Fibroblast of skin of right biceps (primary cell): ENCODE measurements at places on chromosomes 1 and 21.

GRCh38 chr1:3680488-3681230 lies 28.3 kb downstream of the TP73 start:
- DNase-seq, result no peak

DNA sequence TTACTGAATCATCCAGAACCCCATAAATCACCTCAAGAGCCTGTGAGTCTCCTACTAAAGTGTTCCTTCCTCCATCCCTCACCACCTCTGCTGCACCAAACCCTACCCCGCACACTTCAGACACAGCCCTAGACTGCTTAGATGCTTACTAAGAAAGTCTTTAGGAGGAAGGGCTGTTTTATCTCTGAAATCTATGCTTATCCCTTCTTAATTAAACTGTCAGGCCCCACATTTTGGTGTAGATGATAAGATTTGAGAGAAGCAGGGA lies 216.8 kb upstream of the SGIP1 start:
- no peak for DNase-seq

GRCh38 chr1:40451238-40451585 lies 936 bp downstream of the ZFP69B start:
- no peak for DNase-seq

GRCh38 chr1:33043267-33044092 lies 6.8 kb upstream of the AK2 start:
- no peak for DNase-seq

- DNase-seq, result no peak
Measured at GRCh38 chr1:111756124-111756513, 418 bp downstream of the DDX20 start.

- peak; percentile 55 for DNase-seq
Measured at GRCh38 chr1:62682531-62682930, 5.7 kb downstream of the DOCK7 start.

- no peak for DNase-seq
Measured at GRCh38 chr21:27787046-27787445, 820.2 kb upstream of the ADAMTS5 start.

- DNase-seq, result peak; percentile 25
Measured at GRCh38 chr1:1827089-1827848, 49.0 kb upstream of the NADK start.

- DNase-seq, result no peak
Measured at GRCh38 chr1:201332021-201332420, 45.5 kb downstream of the TNNT2 start.

GRCh38 chr1:17837233-17838030 lies 82.3 kb downstream of the ACTL8 start:
- no peak for DNase-seq

GRCh38 chr1:1899266-1899966 lies 8.5 kb upstream of the GNB1 start:
- DNase-seq, result no peak

DNA sequence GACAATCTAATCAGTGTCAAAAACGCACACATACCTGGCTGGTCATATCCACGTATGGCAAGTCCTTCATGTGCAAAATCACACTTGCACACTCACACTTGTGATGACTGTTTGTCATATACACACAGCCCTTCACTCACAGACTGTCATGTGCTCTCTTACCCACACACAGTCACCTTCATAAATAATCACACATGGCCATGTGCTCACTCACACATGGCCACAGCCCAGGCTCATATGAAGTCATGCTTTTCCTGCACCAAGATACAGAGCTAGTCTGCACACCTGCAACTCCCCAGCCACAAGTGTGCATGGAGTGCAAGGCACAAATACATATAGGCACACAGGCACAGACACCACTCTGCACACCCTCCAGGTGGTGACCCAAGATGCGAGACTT lies 45.4 kb upstream of the FOXO6 start:
- no peak for DNase-seq

- DNase-seq, result peak; percentile 88
Measured at GRCh38 chr21:36203603-36203889, 46.9 kb downstream of the DOP1B start.

DNA sequence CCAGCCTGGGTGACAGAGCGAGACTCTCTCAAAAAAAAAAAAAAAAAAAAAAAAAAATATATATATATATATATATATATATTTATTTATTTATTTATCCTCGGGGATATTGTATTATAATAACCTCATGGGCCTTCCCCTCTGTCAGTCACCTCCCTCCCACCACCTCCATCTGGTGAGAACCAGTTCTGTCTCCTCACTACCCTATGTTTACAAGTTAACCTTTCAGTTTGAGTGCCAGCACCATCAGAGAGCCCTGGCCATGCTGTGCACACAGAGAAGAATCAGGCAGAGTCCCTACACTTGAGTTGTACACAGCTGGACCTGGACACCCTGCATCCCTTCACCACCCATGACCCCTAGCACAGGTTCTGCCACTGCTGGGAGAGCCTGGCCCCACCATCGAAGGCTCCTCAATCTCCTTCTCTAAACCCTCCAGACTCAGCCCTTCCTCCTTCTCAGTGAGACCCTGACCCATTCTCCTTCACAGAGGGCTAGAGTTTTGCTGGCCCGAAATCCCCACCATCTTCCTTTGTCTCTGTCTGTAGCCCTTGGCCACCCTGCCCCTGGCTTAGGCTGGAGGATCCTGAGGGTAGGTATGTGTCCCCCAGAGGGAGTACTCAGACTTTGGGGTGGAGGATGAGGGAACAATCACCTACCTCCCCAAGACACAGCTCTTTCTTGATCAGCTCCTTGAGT lies 1.2 kb downstream of the S100A5 start:
- no peak for DNase-seq

DNA sequence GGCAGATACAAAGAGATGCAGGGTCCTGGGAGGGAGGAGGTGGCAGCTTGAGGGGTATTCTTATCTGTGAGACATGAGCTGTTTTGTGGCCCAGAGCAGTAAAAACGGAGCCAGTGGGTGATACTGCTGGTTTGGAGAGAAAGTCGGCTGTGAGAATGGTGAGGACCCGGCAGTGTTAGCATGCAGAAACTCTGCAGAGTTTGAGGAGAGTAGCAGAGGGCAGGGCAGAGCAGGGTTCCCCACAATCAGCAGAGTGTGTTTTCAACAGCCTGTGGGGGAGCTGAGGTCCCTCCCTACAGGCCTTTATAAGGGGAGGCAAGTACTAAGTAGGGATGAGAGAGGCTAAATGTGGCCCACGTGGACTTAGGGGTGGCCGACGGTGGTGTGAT lies 423 bp downstream of the SLAMF8 start:
- DNase-seq, result no peak

DNA sequence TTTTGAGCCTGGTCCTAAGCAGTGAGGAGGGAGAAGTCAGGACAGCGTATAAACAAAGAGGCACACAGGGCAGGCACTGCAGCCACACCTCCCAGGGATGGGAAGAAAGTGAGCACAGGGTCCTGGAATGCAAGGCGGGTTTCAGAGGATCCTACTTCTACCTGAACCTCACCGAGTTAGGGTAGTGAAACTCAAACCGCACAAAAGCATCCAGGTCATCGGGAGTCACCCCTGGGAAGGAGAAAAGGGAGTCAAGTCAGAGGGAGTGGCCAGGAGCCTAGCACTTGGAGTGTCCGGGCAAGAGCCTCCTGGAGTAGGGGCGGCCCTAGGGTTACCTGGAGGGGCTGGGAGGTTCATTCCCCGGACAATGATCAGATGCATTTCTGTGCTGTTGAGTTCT lies 10.6 kb downstream of the CC2D1B start:
- DNase-seq, result no peak

GRCh38 chr1:54397090-54397591 lies 9.1 kb downstream of the SSBP3 start:
- DNase-seq, result no peak

DNA sequence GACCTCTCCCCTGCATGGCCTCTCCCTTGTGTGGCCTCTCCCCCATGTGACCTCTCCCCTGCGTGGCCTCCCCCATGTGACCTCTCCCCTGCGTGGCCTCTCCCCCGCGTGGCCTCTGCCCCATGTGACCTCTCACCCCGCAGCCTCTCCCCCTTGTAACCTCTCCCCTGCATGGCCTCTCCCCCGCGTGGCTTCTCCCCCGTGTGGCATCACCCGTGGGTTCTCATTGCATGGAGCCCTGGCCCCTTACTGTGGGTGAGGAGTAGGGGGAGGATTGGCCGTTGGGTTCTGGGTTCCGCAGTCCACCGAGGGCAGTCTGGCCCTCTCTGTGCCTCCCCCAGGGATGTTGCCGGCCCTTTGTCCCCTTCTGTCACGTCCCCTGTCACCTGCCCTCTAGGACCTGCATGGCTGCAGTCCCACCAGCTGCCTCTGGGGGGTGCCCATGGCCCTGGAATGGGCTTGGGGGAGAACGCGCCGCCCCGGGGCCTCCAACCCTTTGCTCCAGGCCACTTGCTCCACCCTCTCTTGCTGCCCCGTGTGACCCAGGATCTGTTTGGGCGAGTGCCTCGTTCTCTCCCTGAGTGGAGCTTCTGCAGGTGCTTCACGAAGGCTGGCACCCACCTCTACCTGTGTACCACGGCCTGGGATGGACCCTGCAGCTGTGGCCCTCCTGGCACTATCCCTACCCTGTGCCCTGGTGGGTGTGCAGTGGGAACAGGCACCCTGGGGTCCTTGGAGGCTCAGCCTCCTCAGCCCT lies 21.3 kb downstream of the RRP1 start:
- peak; percentile 57 for DNase-seq

- DNase-seq, result peak; percentile 100
Measured at GRCh38 chr1:55428944-55429931, 214.1 kb upstream of the USP24 start.

DNA sequence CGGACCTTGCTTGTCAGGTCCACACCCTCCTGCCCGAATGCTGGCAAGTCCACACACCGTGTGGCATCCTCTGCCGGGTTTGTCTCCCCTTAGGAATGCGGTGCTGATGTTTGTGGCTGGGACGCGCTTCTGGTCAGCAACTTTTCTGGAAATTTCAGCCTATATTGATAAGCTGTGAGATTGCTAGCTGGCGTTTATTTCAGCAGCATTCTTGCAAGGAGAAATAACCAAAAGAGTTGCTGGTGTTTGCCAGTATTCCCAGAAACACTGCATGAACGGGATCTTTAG lies 601 bp downstream of the CEPT1 start:
- DNase-seq, result peak; percentile 50

DNA sequence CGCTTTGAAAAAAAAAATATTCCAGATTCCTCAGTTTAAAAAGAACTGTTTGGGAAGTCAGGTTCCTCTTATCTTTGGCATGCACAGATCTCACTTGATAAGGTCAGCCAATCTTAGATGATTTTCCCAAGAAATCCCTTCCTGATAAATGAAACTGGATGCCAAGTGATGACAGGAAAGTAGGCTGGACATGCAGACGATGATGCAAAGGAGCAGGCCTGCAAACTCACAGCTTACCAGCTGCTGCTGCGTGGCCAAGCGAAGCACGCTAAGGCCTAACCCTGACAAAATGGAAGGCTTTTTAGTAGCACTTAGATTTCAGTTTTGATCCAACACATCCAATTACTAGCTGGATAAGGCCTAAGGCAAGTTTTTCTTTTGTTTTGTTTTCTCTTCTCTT lies 10.1 kb downstream of the TADA1 start:
- peak; percentile 17 for DNase-seq

GRCh38 chr1:27430903-27431600 lies 38.6 kb downstream of the GPR3 start:
- DNase-seq, result peak; percentile 11

- DNase-seq, result peak; percentile 62
Measured at GRCh38 chr1:183077097-183077496, 53.9 kb downstream of the LAMC1 start.

- DNase-seq, result no peak
Measured at GRCh38 chr1:52080014-52080415, 23.9 kb downstream of the BTF3L4 start.

GRCh38 chr21:37072274-37072987 lies 440 bp downstream of the PIGP start:
- no peak for DNase-seq

DNA sequence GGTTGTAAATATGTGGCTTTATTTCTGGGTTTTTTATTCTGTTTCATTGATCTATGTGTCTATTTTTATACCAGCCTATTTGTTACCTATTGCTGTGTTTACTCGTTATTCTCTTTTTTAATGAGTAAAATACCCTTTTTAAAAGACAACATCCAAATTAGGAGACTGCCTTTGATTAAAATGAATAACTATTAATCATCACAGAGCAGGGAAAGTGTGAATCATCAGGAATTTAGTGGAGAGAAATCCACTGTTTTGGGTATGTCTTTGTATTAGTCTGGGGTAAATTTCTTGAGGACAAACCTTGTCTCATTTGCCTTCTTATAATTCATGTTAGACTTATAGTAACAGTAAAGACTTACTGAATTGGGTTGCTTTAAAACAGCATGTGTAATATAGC lies 12.1 kb downstream of the DISC1 start:
- DNase-seq, result peak; percentile 18

- DNase-seq, result no peak
Measured at GRCh38 chr1:17671314-17671705, 83.8 kb upstream of the ACTL8 start.

GRCh38 chr21:26171258-26172100 lies 909 bp upstream of the APP start:
- DNase-seq, result no peak

GRCh38 chr21:46553993-46554392 lies 50.9 kb downstream of the S100B start:
- no peak for DNase-seq

GRCh38 chr1:52604063-52604770 lies 2.0 kb downstream of the GPX7 start:
- DNase-seq, result peak; percentile 17

- DNase-seq, result no peak
Measured at GRCh38 chr1:26277719-26278118, 2.2 kb upstream of the SH3BGRL3 start.

DNA sequence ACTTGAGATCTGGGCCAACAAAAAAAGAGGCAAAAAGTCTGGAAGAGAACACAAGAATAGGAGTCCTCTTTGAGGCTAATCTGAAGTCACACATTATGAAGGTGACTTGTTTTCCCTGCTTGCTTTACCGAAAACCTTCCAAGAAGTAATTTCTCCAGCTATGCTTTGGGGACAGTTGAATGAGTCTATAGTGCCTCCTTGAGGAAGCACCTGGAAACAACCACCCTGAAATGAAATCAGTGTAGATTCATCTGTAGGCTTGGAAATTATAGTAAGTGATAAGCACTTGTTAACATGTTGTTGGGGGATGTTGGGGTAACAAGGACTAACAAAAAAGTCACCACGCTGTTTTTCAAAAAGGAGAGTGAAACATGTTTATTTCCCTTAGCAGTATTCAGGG lies 23.4 kb upstream of the RPTN start:
- no peak for DNase-seq

DNA sequence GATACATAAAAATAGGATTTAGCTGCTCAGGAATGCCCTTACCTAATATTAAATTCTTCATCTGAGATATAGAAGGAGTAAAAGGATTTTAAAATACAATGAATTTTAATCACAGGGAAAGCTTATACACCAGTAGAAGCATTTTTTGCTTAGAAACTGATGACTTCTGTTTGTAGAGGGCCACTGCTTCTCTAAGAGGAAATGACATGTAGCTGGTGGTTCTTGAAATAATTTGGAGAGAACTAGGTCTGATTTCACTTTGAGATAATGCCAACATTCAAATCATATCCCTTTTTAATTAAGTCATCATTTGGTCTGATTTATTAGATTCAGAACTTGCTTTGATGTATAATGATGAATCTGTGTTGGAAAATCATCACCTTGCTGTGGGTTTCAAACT lies 166.6 kb upstream of the SGIP1 start:
- DNase-seq, result peak; percentile 34

GRCh38 chr1:206892351-206892984 lies 4.8 kb upstream of the IL24 start:
- peak; percentile 64 for DNase-seq
